ENCODE measurements at places on chromosomes 11 and 22.

- DNase-seq: peak; percentile 64
These were observed 1.2 kb upstream of the CASTOR1 start for GRCh38 chr22:30290342-30291057.

DNA sequence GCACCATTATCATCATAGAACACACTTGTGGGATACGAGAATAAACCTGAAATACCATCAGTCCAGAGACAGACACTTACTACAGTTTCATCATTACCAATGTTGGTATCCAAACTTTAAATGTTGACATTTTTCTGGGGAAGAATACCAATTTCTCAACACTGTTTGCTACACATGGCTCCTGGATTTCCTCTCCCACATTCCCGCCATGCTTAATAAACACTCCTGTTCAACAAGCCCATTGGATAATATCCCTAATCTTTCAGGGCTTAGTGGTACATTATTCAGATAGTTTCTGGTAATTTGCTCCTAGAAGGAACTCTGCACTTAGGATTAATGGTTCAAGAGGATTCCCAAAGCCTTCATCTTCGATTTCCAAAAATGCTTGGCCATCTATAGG lies 48.2 kb downstream of the CSF2RB start:
- DNase-seq: no peak

DNA sequence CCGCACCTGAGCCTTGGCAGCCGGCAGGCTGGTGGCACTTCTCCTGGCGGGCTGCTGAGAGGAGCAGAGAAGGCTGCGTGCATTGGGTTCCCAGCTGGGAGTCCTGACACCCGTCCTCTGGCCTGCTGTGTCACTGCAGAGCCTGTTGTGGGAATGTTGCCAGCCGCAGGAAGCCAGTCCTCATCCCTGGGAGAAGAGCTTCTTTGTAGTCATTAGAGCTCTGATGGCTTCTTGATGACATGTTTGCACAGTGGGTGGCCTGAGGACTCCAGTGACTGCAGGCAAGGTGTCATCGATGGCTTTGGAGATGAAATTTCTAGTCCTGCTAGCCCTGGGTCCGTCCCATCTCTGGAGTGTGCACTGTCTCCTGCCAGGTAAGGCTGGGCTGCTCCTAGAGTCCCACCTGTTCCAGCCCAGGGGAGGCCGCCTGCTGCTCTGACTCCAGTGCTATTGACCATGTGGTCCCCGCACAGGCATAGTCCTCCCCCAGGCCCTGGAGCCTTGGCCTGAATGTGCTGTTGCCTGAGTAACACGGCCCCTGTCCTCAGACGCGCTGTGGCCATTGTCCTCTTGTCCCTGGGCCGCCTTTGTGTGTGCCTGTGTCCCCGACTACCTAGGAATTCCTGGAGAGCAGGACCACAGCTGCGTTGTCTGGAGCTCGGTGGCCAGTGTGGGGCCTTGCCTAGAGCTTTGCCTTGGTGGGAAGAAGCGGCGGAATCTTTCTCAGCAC lies 129.2 kb downstream of the CACNA1I start:
- DNase-seq: peak; percentile 44

DNA sequence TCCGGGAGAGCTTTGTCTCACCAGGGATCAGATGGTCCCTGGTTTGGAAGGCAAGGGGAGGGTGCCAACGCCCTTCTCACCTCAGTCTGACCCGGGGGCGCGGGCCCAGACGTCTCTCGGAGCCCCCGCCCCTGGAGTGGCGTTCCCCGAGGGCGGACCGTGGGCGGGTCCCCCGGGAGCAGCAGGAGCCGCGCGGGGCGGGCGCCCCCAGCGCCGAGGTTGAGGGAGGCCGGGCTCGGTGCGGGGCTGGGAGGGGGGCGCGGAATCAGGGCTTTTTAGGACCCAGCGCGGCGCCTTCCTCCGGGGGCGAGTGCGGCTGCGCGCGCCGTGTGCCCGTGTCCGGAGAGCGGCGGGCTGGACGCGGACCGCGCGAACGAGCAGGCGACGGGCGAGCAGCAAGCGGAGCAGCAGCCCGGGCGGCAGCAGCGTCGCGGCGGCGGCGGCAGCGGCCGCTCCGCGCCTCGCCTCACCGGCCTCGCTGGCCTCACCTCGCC lies at the start of gene KCNC1:
Gene KCNC1, plus strand, starts transcription at position 364 of the 494 bp plus-strand sequence. CDS start 1,222 bp downstream, outside the sequence.
- DNase-seq: peak; percentile 37

GRCh38 chr11:78323363-78323762 lies 94.3 kb downstream of the GAB2 start:
- no peak for DNase-seq

DNA sequence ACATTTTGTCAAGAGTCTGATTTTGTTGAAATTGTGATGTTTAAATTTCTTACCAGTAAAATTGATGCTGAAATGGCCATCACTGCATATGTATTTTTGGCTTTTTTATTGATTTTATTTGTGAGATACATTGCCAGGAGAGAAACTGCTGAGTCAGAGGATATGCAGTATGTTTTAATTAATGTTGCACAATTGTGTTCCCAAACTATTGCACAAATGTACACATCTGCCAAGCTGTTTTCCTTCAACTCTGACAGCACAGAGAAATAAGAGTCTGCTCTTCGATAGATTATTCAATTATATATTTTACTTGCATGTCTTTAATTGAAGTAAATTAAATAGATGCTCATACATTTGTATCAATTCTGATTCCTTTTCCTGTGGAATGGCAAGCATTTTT lies 640.2 kb upstream of the LUZP2 start:
- DNase-seq: no peak

DNA sequence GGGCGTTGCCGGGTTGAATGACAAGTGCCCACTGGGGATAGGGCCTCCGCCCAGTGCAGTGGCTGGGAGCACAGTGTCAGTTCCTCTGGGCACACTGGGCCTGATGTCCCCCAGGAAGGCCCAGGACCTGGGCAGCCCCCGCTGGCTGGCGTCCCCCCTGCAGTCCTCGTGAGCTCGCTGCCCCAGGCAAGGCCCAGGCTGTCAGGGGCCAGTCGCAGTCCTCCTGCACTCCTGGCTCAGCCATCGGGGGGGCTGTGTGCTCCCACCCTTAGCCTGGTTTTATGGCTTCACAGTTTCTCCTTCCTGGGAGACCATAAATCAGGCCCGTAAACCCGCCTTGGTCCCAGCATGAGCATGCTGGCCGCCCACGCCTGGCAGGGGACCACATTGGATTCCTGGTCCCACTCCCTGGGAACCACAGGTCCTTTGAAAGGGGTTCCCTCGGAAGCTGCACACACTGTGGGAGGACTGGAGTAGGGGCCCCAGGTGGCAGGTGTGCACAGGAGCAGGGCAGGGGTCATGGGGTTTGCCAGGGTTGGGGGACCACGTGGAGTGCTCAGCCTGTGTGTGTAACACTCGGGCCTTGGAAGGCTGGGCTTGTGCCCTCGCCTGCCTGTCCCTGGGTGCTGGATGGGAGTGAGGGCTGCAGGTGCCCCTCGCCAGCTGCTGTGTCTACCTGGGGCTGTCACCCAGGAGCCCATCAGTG lies 113.6 kb downstream of the KCNQ1OT1 start:
- DNase-seq: no peak

GRCh38 chr11:64341851-64342791 lies 2.1 kb downstream of the CCDC88B start:
- DNase-seq: peak; percentile 91

DNA sequence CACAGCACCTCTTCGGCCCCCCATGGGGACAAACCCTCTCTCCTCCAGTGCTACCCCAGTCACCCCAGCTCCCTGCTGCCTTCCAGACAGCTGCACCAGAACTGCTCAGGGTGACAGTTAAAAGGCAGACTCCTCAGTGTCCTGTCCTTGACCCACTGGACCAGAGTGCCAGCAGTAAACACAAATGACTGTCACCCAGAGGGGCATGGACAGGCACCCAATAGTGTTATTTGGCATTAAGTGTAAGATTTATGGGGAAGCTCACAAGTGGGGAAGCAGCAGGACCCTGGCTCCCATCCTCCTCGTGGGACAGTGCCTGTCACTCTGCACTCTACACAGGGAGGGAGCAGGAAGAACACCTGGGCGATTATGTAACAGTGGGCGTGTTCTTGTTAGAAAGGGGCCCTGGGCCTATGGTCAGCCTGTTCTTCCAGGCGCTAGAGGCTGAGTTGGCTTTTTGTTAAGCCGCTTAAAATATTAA lies 5.0 kb downstream of the RPS19BP1 start:
- peak; percentile 62 for DNase-seq

- DNase-seq: no peak
These were observed 25.8 kb upstream of the TREH start for GRCh38 chr11:118705111-118705741.

- DNase-seq: no peak
These were observed 27.0 kb downstream of the KCNJ1 start for GRCh38 chr11:128840137-128840536.

GRCh38 chr22:43798492-43798891 lies 13.6 kb downstream of the EFCAB6 start:
- no peak for DNase-seq

DNA sequence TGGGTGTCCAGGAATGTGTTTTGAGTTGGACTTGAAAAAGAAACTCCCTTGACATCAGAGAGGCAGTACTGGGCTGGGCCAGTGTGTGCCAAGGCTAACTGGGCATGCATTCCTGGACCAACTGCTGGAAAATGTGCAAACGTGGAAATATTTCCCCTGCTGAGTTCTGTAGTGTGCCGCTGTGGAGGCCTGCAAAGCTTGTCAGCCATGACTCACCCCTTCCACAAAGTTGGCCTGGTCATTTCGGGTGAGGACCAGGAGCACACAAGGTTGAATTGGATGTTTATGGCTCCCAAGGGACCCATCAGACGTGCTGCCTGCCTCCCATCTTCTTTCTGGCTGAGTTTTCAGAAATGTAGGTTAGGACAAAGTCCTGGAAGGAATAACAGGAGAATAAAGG lies 513.1 kb downstream of the MIAT start:
- no peak for DNase-seq

GRCh38 chr11:12459865-12460444 lies 82.6 kb downstream of the PARVA start:
- no peak for DNase-seq

- DNase-seq: no peak
These were observed 24.5 kb upstream of the PDGFB start for GRCh38 chr22:39269095-39269790.

GRCh38 chr11:655036-655726 lies 18.1 kb downstream of the DRD4 start:
- DNase-seq: no peak

DNA sequence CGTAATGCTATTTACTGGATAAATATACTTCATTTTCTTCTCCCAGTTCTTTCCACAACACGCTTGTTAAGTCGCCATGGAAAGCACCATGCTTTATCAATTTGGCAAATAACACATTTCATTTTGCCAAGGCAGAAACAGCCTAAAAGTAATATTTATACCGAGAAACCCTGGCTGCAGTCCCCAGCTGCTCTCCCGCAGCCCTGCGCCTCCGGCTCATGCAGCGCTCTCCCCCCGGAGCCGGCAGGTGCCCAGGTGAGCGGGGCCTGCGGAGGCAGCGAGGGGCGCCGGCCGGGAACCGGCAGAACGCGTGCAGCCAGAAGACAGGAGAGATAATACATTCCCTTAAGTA lies 681 bp upstream of the ARHGEF12 start:
- DNase-seq: no peak

DNA sequence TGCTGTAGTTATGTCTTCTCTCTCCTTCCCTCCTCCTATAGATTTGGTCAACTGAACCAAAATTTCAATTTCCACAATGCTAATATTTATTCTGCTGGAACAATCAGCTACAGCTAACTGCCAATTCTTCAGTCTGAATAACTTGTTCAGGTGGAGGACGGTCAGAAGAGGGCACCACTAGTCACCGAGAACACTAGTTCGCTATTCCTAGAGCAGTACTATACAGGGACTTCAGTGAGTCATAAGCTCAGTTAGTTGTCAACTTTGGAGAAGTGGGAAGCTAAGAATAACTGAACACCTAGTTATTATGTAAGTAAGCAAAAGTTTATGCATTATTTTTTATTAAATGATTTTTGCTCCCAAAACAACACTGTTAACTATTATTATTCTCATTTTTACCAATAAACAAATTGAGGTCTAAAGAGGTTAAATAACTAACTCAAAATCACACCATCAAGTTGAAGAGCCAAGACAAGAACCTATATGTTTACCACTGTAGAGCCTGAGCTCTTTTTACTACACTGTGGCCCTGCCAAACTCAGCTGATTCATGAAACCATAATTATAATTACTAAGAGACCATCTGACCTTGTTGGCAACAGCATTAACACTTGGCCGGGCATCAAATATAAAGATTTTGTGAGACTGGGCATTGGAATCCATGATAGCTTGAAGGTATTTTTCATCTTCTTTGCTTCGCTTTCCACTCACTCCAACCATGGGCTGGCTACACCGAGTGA lies 59.0 kb downstream of the CEP57 start:
- DNase-seq: peak; percentile 11

GRCh38 chr11:70416881-70417280 lies 18.6 kb downstream of the CTTN start:
- DNase-seq: no peak

GRCh38 chr11:132030896-132031295 lies 660.5 kb downstream of the NTM start:
- no peak for DNase-seq

DNA sequence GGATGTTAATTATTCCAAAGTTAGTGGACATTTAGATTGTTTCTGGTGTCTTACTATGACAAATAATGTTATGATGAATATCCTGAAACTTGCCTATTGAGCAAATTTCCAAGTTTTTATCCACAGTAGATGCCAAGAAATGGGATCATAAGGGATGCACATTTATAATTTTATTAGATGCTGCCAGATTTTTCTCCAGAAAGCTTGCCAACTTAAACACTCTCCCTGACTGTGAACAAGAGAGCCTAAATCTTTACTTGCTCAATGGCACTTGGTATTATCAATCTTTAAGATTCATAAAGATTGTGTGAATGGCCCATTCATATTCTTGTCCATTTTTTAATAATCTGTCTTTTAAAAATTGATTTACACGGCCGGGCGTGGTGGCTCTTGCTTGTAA lies 82.4 kb downstream of the SPON1 start:
- no peak for DNase-seq

- no peak for DNase-seq
These were observed 2.0 kb downstream of the RIC8A start for GRCh38 chr11:209275-210121.

DNA sequence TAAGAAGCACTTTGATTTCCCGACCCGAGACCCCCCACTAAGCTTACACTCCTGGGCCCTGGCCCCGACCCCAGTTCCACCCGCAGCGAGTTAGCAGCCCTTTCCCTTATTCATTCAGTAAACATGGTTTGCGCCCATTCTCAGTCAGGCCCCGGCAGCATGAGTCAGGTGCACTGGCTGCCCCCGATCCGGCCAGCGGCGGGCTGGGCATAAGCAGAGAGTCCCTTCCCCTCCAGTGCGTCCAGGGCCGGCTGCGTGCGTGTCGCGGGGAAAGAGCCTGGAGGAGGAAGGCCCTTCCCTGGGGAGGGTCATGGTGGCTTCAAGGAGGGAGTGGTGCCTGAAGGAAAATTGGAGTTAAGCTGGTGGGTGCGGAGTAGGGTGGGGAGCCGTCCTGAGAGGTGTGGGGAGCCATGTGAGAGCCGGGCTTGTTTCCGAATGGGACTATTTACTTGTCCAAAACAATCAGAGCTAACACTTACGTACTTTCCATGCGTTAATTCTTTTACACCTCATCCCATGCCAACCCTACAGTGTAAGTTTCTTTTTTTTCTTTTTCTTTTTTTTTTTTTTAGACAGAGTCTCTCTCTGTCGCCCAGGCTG lies 657 bp downstream of the IGHMBP2 start:
- DNase-seq: no peak

GRCh38 chr11:130181295-130182272 lies 22.0 kb downstream of the ST14 start:
- DNase-seq: no peak
